ENCODE measurements at places on chromosomes 3 and 15.

DNA sequence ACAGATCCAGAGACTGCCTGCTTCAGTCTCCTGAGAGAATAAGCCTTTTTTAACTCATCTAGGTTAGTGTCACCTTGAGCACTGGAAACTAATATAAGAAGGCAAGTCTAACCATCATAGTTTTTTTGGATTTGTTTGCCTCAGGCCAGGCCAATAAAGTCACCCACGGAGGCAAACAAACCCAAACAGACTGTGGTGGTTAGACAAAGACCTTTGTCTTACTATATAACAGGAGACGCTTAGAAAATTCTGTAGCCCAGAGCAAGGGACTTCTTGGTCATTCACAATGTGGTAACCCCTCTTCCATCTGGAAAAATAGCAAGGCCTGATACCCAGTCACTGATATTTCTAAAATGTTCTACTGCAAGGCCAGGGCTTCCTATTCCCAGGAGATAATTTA lies 45.3 kb upstream of the PPP2R3A start:
- DNase-seq = no peak

GRCh38 chr3:122060040-122060698 lies 5.0 kb downstream of the CD86 start:
- no peak for DNase-seq

DNA sequence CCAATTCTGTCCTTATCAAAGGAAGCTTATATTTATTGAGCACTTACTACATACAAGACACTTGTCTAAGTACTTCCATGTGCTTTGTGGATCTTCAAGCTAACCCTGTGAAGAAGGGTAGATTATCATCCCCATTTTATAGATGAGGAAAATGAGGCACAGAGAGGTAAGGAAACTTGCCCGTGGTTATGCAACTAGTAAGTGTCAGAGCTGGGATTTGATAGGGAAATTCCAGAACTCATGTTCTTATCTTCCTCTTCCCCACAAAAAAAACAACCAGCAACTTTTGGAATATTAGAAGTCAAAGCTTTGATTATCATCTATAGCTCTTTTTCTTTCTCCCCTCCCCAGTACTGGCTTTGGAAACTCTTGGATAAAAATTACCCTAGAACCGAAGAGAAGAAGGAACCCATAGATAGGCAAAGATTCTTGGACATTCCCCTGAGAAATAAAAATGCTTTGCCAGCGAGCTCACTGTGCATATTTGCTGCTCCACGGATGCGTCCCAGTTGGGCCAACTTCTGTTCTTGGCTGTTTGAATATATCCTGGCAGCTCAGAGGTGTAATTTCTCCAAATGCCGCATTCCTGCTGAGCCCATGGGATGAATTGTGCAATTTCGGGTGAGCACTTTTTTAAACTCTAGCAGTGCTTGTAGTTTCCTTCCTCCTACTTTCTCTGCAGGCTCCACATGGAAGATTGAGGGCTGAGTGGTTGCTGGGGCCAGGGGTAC lies 591.5 kb upstream of the CFAP20DC start:
- no peak for DNase-seq

- DNase-seq = peak; percentile 26
Observed at GRCh38 chr3:4656626-4657328, 163.6 kb downstream of the ITPR1 start.

GRCh38 chr3:10558736-10559135 lies 53.4 kb upstream of the ATP2B2 start:
- DNase-seq = peak; percentile 50

GRCh38 chr3:17181413-17181907 lies 296.7 kb downstream of the PLCL2 start:
- no peak for DNase-seq

DNA sequence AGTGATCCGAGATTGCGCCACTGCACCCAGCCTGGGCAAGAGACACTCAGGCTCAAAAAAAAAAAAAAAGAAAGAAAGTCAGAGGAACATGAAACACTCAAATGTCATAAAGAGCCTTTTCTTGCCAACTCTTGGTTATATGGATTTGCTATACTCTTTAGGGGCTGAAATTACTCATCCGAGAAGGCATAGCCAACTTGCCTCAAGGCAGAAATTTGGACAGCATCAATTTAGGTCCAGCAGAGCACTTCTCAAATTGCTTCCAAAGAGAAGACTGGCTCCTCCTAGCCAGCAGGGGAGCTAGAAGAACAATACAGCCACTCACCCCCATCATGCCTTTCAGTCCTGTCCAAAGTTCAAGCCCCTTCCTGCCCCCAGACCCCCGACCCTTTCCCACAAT lies 43.8 kb downstream of the OSBPL10 start:
- DNase-seq = no peak

- no peak for DNase-seq
Observed at GRCh38 chr3:148723631-148724030, 25.9 kb downstream of the AGTR1 start.

DNA sequence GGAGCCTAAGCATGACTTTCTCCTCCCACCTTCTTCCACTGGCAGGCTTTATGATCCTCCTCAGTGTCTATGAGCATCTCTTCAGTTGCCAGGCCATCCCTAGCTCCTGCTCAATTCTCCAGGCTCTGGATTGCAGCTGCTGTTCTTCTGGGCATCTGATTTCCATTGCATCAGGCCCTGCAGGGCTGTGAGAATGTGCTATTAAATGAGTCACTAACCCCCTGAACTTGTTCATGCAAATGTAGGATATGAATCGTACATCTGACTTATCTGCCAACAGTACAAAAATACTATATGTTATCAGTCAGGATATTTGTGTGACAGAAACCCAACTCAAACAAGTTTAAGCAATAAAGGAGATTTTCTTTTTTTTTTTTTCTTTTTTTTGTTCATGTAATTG lies 11.9 kb downstream of the GPR176 start:
- DNase-seq = peak; percentile 46

GRCh38 chr3:123287051-123287961 lies 85.6 kb downstream of the SEC22A start:
- DNase-seq = no peak

GRCh38 chr15:59298225-59298853 lies 74.3 kb downstream of the MYO1E start:
- DNase-seq = no peak

- no peak for DNase-seq
Observed at GRCh38 chr3:98952404-98952803, 50.9 kb upstream of the DCBLD2 start.

- DNase-seq = peak; percentile 68
Observed at GRCh38 chr3:58167431-58168351, 43.1 kb downstream of the DNASE1L3 start.

DNA sequence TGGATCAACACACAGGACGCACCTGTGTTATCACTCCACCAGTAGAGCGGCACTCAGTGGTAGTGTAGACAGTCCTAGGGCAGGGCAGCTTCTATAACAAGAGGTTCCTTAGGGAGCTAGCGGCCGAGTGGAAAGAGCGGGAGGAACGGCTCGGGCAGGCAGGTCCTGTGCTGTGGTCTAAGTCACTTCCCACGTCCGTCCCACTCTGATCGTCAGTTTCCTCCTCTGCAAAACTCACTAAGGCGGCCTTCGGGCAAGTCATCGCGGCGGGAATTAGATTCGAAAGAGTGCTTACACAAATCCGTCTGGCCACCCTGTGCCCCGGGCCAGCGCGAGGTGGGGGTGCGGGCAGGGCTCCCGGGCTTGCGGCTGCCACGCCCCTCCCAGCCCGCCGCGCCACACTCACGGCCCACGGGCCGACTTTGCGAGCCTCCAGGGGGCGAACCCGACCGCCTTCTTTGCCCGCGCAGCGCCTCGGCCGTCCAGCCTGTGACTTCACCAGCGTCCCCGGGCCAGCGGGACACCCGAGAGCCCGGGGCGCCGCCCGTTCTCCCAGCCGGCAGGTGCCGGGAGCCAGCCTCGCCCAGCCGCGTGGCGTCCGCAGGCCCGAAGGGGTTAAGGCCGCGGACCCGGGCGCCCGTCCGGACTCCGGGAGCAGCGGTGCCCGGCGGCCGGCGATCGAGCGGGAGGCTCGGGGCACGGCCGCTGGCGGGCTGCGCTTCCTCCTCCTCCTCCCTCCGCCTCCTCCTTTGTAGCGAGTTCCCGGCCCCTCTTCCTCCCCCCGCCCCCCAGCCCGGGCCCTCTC lies 416 bp upstream of the CORO2B start:
- DNase-seq = peak; percentile 78

DNA sequence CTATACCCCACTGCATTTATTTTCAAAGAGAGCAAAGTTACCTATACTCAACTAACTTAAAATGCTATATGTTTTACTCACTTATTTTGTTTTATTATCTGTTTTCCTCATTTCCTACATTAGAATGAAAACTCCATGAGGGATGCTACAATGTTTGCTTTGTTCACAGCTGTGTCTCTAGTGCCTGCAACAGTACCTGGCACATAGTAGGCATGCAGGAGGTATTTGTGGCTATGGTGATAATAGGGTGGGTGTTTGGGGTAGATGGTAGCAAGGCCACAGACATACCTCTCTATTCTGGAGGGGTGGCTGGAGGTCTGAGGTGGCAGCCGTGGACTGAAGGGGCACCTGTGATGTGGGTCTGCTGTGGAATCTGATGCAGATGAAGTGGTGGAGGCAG lies 24.7 kb upstream of the SMAD6 start:
- no peak for DNase-seq

- DNase-seq = no peak
Observed at GRCh38 chr3:71186801-71187200, 396.7 kb downstream of the FOXP1 start.

DNA sequence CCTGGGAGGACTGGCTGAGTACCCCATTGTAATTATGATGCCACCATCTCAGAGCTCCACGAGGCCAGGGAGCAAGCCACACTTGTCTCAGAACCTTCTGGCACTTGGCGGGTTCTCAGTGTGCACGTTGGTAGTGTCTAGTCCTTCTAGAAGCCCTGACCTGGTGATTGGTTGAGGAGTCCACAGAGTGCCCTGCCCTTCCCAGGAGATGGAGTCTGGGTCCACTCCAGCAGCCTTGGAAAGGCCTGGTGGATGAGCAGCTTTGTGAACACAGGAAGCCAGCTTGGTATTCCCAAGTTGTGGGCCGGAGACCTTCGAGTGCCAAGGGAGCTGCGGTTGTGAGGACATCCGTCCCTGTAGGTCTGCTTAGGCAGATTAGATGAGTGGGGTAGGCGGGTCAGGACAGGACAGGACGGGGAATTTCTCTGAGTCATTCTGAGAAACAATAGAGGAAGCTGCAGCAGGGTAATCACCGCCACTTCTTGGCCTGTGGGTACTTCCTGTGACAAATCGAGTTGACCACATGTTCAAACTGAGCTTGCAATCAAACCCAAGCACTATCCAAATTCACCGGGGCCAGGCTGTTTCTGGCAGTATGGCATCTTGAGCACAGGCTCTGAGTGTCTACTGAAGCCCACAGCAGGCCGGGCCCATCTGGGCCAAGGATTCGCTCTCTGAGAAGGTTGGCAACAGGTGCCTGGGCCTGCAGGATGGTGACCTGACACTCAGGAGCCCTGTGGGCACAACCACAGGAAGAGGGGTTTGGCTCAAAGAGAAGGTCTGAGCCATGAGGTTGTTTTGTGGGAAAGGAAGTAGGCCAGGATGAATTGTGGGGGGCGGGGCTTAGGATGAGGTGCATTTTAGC lies 71.5 kb upstream of the PLXNA1 start:
- DNase-seq = peak; percentile 16

- peak; percentile 67 for DNase-seq
Observed at GRCh38 chr3:113231827-113232253, 20.5 kb downstream of the BOC start.

DNA sequence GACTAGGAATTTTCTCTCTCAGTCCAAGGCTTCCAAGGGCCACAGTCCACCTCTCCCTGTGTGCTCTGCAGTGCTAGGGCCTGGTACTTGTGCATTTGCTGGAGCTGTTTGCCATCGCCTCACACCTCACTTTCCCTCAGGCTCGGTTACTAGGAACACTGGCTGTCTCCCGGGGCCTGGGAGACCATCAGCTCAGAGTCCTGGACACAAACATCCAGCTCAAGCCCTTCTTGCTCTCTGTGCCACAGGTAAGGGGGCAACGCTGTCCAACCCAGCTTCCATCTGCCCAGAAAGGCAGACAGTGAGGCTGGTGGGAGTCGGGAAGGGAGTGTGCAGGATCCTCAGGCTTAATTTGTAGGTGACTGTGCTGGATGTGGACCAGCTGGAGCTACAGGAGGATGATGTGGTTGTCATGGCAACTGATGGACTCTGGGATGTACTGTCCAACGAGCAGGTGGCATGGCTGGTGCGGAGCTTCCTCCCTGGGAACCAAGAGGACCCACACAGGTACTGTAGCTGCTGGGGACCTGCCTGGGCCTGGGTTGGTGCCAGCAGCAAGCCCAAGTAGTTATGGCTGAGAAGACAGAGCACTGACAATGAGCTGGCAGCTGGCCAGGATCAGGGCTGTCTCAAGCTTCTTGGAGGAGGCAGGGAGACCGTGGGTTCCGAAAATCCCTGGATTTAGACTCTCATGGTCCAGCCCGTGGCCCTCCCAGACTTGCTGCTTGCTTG lies 3.4 kb downstream of the PPM1M start:
- no peak for DNase-seq

DNA sequence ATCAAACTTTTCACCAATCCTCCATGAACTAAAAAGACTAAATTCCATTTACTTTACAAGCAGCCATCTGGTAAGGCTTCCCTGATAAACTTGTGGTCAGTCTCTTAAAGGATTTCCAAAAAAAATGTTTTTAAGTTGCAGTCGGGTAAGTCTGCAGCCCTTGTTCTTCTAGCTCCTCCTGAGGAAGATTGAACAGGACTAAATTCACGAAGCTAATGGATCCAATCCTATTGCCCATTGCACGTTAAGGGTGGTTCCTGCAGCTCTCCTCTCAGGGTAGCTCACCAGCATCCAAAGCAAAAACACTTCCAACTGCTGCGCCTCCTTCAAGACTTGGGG lies 2.8 kb downstream of the HES1 start:
- DNase-seq = no peak

DNA sequence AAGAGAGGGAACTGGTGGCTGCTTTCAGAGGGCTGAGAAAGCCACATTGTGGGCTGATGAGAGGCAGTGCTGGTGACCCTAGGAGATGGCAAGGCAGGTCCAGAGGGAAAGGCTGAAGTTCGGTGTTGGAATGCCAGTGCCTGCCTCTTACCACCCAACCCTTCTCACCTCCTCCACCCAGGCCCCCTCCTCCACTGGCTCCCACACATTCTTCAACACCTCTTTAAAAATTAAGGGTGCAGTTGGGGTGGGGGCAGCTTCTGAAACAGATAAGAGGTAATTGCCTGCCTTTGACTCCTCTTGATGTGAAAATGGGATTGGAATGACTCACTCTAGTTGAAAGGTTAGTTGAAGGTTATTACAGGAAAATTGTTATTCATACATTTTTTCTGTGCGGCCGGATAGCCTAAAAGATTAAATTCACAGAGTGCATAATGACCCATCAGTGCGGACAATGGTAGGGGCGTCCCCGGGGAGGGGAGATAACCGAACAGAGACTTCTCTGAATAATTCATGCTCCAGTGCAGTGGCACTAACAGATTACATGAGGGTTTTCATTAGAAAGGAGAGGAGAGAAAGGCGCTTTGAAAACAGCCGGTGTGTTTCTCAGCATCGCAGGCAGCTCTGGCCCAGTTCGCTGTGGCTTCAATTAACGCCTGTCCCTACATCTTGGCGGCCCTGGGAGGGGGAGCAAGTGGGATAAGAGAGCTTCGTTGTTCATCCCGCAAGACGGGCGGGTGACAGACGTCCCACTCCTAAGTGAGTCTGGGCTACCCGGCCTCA lies 212.4 kb downstream of the TLE3 start:
- DNase-seq = no peak

Measured in tongue (tissue), 3 donors.